Endothelial cell of coronary artery (primary cell): ENCODE measurements at places on chromosomes 1 and 21. TPM values are rescaled to one million over a fixed set of nuclear protein-coding genes. Genes with fewer than 3 reads are reported as not detected.

PRRX1 gene
- total RNA-seq: 2.9 and 3.6 TPM in 2 replicates

FMN2 gene
- 0.28 TPM in 1 of 2 replicates, not detected in the other for total RNA-seq

TBX15 gene
- under 0.01 and 0.28 TPM in 2 replicates for total RNA-seq

HPDL gene
- 1.4 and 3.2 TPM in 2 replicates for total RNA-seq

PTCH2 gene
- under 0.01 and 0.18 TPM in 2 replicates for total RNA-seq

RASSF5 gene
- total RNA-seq: 0.19 and 0.54 TPM in 2 replicates

INPP5B gene
- 13.7 and 23.7 TPM in 2 replicates for total RNA-seq

DCST1 gene
- total RNA-seq: not detected in 2 replicates

CNIH3 gene
- 1.5 and 2.4 TPM in 2 replicates for total RNA-seq

PDC gene
- not detected in 2 replicates for total RNA-seq

CEP85 gene
- 8.3 and 10.1 TPM in 2 replicates for total RNA-seq

FAM3B gene
- not detected in 2 replicates for total RNA-seq

C8A gene
- total RNA-seq: not detected in 2 replicates

SLC45A3 gene
- 6.7 and 8.5 TPM in 2 replicates for total RNA-seq

FUCA1 gene
- 6.6 and 8.2 TPM in 2 replicates for total RNA-seq

SERPINC1 gene
- total RNA-seq: not detected in 2 replicates

AMY2A gene
- not detected in 2 replicates for total RNA-seq

FCRL4 gene
- total RNA-seq: not detected in 2 replicates

IL20 gene
- total RNA-seq: not detected in 2 replicates

USP21 gene
- total RNA-seq: 4.0 and 5.6 TPM in 2 replicates

SRGAP2B gene
- total RNA-seq: 54.3 and 82.5 TPM in 2 replicates

SUSD4 gene
- under 0.01 TPM in 1 of 2 replicates, not detected in the other for total RNA-seq

PDE4B gene
- total RNA-seq: 44.1 and 71.8 TPM in 2 replicates

PCAT6 gene
- total RNA-seq: not detected in 2 replicates

TOE1 gene
- 19.3 and 22.8 TPM in 2 replicates for total RNA-seq

DCDC2B gene
- total RNA-seq: not detected in 2 replicates

CFHR1 gene
- 0.28 TPM in 1 of 2 replicates, not detected in the other for total RNA-seq

CSF3R gene
- not detected in 2 replicates for total RNA-seq

FAM163A gene
- 0.09 TPM in 2 replicates for total RNA-seq

ANXA9 gene
- total RNA-seq: not detected in 2 replicates

AVPR1B gene
- total RNA-seq: under 0.01 TPM in 1 of 2 replicates, not detected in the other

HES2 gene
- 14.2 and 26.6 TPM in 2 replicates for total RNA-seq

PLEKHG5 gene
- total RNA-seq: 40.2 and 52.5 TPM in 2 replicates

FAM131C gene
- total RNA-seq: 0.09 TPM in 2 replicates

GJC2 gene
- total RNA-seq: 1.2 and 3.9 TPM in 2 replicates

SAMD11 gene
- 0.66 TPM in 1 of 2 replicates, not detected in the other for total RNA-seq

NGF gene
- total RNA-seq: 2.6 TPM in 1 of 2 replicates, not detected in the other

CD5L gene
- not detected in 2 replicates for total RNA-seq

CSMD2 gene
- 0.18 and 0.28 TPM in 2 replicates for total RNA-seq

C1QC gene
- total RNA-seq: not detected in 2 replicates

ATP6V1G3 gene
- not detected in 2 replicates for total RNA-seq

ERICH3 gene
- total RNA-seq: under 0.01 TPM in 1 of 2 replicates, not detected in the other

PRDX6 gene
- total RNA-seq: 199 and 211 TPM in 2 replicates

ZBTB8B gene
- under 0.01 TPM in 2 replicates for total RNA-seq

LRRC53 gene
- not detected in 2 replicates for total RNA-seq

PLPPR4 gene
- total RNA-seq: not detected in 2 replicates

OR2L8 gene
- not detected in 2 replicates for total RNA-seq
